ENCODE measurements at places on chromosomes 3 and 15.

DNA sequence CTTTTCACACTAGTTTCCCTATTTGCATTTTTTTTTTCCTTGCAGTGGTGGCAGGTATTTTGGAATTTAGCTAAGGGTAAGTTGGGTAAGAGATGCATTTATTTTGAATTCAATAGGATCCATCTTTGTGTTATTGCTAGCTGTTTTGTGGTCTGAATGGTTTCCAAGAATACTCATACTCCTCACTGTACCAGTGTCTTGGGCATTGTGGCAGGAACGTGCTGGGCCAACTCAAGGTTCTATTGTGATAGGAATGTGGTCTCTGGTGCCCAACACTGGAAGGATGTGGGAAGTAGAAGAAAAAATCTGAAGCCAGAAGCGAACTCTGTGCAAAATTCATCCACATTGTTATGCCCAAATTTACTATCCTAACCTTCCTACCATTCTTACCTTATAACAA, 135.6 kb downstream of the RBMS3 start:
- no peak for DNase-seq

- DNase-seq: no peak
These were observed 134.1 kb upstream of the MNS1 start for GRCh38 chr15:56598991-56599390.

- no peak for DNase-seq
These were observed 519.3 kb upstream of the ARPP21 start for GRCh38 chr3:35120026-35120425.

DNA sequence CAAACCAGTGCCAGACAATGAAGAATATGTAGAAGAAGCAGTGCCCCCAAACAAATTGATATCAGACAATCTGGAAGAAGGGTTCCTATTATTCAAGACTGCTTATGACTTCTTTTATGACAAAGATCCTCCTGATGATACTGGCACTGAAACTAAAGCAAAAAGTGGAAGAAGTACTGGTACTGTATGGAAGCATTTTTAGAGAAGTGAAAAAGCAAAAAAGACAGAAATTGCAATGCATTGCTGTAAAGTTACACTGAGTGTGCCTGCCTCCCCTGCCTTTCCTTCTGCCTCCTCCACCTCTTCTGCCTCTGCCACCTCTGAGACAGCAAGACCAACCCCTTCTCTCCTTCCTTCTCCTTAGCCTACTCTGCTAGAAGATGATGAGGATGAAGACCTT, 167.6 kb downstream of the PLCL2 start:
- DNase-seq: no peak

DNA sequence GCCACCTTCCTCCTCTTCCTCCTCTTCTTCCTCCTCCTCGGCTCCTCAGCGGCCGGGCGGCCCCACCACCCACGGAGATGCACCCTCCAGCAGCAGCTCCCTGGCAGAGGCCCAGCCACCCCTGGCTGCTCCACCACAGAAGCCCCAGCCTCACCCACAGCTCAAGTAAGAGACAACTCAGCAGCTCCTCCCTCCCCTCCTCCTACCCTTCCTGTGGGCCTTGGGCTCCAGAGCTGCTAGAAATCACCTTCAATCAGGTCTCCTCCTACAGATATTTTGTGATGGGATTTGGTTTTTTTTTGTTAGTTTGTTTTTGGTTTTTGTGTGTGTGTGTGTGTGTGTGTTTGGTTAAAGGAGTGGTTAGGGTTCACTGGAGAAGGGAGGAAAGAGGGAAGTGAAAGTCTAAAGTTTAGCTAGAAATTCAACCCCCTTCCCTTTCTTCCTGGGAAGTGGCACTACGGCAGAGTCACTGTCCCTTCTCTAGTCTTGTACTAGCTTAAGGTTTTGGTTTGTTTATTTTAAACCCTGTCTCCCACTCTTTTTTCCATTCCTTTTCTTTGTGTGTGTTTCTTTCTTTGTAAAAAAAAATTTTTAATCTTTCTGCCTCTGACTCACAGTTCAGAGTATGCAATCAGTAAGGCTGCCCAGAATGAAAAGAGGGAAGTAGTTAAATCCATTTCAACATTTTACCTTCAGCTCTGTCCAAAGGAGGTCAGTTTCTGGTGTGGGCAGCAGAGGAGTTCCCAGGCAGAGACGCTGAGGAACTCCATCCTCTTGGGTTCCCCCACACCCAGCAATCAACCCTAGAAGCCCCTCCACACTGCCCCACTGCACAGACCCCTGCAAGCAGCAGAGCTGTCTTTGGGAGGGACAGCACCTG, 29.0 kb upstream of the TIMP4 start:
- peak; percentile 54 for DNase-seq

DNA sequence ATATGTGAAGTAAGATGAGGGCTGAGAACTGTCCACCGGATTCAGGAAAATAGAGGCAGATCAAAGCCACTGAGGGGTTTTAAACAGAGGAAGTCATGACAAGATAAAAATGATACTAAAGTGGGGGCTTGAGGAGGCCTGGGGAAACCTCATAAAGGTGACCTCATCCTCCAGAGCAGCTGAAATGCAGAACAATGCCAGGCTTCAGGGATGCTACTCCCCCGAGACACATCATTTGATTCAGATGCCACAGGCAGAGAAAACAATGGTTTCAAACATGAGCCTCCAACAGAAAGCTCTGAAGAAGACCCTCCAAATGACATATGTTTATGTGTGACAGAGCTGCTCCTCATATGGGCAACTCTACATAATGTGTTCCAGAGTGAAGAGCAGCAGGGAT, 6.4 kb downstream of the CFAP20DC start:
- DNase-seq: no peak

- no peak for DNase-seq
These were observed 30.0 kb upstream of the FAM81A start for GRCh38 chr15:59407946-59408345.

DNA sequence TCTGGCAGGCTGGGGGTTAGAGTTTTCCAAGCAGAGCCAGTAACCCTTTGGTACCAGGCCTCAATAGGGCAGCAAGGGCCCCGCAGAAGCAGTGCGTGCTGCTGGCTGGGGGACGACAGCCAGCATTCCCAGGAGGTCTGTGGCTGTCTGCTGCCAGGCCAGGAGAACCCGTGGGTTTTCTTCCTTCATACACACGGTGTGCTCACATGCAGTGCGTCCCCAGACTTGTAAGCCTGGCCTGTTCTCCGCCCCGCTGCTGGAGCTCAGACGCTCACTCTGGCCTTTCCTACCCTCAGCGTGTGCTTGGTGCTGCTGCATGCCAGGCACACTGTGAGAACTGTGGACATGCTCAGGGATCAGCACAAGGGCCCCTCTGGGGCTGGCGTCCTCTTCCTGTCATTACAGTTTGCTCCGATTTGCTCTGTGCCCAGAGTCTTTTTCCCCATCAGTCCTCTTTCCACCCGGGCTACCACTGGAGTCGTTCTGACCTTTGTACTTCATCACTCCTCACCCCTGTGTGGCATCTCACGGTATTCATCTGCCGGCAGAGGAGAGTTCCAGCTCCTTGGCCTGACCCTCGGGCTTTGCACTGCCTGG, 149.5 kb downstream of the DNAJB8 start:
- DNase-seq: no peak

GRCh38 chr15:90496791-90497190, 32.9 kb upstream of the CRTC3 start:
- no peak for DNase-seq

DNA sequence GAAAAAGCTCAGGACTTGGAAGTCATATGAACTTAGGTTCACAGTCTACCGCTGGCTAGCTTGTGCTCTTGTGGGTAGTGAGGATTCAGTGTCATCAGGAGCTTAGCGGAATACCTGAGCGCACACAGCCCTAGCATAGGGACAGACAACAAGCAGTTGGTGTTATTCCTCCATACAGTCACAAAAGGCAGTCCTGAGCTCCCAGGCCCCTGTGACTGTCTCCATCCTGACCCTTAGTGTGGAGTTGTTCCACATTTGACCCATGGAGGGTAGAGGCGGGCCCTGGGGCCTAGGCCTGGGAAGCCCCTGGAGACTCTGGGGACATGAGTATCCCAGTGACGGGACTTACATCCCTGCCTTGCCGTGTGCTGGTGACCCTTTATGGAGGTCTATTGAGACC, 131.5 kb upstream of the PLXNA1 start:
- DNase-seq: no peak

DNA sequence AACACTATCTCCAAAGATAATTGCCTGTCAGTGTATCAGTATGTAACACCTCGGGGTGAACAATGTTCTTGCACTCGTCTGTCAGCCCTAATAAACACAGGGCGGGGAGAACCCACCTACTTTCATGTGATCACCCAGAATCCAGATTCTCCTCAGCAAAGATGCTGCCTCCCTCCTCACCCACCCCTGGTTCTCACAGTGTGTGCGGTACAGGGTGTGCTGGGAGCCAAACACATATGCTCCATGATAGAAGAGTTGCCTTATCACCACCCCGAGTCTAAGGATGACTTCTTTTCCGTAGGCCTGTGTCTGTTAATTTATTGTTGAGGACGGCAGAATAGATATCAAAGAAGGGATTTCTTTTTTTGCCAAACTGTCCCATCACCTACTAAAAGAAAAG, 206.1 kb downstream of the TLE3 start:
- no peak for DNase-seq

DNA sequence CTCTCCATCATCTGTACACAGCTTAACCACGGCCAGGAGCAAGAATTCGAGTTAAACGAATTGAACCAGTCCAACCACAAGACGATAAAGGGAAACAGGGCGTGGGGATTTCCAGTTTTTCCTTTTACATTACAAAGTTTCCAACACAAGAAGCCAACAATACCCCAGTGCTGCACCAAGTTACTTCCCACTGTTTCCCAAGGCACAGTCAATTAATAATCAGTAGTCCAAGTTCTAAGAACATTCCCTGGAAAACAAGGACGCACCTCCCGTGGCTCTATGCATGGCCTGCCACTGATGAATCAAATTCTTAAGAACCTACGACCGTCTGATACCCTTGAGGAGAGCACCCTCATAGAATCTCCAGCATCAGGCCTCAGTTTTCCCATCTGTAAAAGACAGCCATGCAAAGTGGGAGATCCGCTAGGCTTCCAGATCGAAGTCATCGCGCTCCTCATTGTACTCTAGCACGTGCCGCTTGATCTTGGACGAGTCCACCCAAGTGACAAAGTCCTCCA, 774 bp downstream of the IMP3 start:
- no peak for DNase-seq

DNA sequence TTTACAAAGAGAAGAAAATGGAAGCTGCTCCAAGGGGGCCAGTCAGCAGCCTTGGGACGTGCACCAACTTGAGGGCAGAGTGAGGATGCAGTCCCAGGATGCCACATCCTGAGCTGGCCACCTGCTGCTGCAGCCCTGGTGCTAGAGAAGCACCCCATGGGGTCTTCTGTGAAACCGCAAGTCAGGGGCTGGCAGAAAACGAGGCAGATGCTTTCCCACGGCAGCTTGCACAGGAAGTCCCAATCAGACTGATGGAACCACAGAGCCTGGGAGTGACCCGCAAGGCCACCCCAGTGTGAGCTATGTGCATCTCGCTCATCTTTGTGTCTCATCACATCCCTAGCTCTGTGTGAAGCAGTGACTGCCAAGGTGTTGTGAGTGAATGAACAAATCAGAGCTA, 76.5 kb downstream of the NUP210 start:
- no peak for DNase-seq

GRCh38 chr3:123008840-123009239, 18.7 kb downstream of the SEMA5B start:
- no peak for DNase-seq

- peak; percentile 31 for DNase-seq
These were observed 45.8 kb upstream of the SEC13 start for GRCh38 chr3:10366651-10367101.

DNA sequence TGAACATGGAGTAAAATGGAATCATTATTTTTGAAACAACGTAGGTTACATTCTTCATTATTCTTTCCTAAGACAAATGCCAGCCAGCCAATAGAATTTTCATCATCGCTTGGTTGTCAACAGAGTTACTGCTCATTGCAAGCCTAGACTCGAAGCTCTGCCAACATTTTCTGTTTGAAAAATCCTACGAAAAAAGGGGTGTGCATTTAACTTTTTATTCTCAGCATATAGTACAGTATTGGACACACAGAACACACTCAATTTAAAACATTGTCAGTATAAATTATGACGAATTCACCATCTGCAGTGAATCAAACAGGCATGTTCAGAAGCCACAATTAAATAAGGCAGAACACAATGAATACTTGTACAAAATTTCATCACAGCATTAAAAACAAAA, 232.1 kb downstream of the NR1D2 start:
- DNase-seq: no peak

DNA sequence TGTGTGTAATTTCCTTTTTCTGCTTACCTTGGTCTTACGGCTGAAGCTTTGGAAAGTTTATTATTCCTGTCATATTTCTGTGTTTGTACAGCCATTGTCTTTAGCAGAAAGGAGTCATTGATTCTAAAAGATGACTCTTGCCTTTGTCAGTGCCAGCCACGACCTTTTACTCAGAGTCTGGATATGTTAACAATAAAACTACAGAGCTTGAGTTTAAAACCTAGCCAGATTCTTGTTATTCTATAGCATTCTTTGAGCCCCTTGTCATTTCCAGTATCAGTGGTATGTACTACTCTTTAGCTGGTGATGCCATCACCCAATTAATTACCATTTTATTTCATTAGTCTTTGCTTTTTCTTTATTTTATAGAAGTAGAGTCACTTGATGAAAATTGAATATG, 142.4 kb downstream of the TCF12 start:
- DNase-seq: no peak

DNA sequence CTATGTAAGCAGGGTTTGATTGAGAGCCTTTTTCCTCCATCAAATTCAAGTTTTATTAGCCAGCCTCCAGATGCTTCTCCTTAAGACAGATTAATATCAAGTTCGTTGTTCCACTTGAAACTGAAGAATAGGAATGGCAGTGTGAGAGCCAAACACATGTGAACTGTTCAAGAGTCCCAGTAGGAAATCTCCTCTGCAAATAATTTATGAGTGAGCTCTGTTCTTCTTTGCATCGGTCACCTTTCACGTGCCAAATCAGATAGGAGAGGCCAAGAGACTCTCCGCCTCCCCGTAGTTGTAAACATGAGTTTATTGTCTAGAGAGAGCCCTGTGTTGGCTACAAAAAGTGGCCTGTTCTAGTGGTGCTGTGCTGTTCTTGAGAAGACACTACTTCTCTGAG, 372.1 kb upstream of the NR2F2 start:
- DNase-seq: no peak

GRCh38 chr3:154764856-154765640, 315.1 kb upstream of the MME start:
- no peak for DNase-seq

DNA sequence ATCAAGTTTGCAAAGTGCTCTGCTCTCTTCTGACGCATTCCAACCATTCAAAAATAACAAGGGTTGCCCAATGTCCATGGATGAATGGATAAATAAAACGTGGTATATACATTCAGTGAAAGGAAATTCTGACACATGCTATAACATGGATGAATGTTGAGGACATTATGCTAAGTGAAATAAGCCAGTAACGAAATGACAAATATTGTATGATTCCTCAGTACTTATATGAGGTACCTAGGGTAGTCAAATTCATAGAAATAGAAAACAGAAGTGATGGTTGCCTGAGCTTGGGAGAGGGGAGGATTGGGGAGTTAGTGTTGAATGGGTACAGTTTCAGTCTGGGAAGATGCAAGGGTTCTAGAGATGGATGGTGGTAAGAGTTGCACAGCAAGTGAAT, 33.9 kb downstream of the SH3BP5 start:
- no peak for DNase-seq
